ENCODE measurements at places on chromosomes 16 and 17.

GRCh38 chr17:12963505-12963904 lies 54.3 kb downstream of the ELAC2 start:
- no peak for DNase-seq

DNA sequence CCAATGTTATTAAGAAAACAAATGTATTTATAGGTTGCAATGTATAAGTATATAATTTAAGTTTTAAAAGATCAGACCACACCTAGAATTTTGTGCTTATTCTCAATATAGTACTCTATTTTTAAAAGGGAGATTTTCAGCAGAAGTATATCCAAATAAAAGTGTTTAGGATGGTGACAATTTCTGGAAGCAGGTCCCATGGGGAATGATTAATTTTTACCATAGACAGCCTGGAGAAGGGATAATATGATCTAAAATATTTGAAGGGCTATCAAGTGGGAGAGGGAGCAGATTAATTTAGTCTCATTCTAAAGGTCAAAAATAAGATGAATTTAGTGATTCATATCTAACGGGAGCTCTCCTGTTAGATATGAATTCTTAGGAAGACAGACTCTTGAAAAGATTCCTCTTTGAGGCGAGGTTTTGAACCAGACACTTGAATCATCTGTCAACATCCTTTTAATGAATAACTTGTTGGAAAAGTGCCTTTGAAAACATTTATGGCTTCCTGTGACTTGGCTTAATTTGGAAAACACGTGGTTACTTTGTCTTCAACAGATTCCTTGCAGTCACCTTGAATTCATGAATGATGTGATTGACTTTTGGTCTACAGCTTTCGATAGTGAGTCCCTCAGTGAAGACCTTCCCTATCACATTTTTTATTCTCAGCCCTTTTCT lies 29.3 kb upstream of the SMIM36 start:
- DNase-seq, result no peak

DNA sequence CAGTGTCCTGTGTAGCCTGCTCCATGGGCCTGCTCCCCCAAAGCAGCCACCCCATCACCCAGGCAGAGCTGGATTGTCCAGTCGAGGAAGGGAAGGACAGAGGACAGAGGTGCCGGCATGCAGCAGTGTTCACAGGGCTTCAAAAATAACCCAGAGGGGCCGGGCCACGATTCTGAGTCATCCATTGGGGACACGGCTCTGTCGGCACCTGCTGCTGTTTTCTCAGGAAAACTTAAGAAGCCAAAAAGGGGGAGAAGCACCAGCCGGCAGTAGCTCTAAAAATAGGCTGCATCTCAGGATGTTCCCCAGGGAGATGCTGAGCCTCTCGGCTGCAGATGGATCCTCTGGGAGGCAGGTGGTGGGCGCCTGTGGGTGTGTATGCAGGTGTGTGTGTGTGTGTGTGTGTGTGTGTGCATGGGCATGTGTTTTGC lies 1.6 kb downstream of the CA7 start:
- DNase-seq, result no peak

DNA sequence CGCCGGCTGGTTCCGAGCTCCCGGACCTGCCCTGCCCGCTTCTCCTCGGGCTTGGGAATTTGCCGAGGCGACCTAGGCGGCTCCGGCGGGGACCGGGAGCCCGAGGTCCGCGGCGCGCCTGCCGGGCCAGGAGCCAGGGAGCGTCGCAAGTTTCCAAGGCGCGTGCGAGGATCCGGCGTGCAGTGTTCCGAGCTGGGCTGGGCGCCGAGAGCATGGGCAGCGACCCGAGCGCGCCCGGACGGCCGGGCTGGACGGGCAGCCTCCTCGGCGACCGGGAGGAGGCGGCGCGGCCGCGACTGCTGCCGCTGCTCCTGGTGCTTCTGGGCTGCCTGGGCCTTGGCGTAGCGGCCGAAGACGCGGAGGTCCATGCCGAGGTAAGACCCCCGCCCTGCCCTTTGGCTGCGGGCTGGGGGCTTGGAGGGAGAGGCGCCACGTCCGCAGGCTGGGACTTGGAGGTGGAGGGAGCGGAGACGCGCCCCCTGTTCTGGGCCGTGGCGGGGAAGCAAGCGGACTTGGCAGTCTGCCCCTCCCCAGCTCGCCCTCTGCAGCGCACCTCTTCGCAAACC lies 668 bp downstream of the MMP15 start:
- no peak for DNase-seq

DNA sequence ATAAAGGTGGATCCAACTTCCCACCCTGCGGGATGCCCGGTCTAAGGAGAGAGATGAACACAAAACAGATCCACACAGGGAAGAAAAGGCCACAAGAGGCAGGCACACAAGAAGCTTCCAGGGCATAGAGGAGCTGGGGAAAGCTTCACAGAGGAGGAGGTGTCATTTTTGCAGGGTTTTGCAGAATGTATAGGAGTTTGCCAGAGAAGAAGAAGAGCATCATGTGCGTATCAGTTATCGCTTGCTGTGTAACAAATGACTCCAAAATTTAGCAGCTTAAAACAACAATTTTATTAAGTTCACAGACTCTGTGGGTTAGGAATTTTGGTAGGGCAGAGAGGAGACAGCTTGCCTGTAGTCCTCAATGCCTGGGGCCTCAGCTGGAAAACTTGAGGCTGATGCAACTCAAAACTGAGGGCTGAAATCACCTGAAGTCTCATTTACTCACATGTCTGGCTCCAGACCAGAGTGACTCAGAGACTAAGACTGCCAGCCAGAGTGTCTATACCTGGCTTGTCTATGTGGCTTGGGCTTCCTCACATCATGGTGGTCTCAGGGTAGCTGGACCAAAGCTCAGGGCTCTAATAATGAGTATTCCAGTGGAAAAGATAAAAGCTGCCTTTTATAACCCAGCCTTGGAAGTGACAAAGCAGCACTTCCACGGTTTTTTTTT lies 33.9 kb upstream of the ZNF423 start:
- DNase-seq, result no peak

- peak; percentile 48 for DNase-seq
Measured at GRCh38 chr17:79844869-79845600, 5.8 kb upstream of the CBX4 start.

GRCh38 chr17:78163881-78164747 lies 4.3 kb upstream of the SYNGR2 start:
- DNase-seq, result no peak

GRCh38 chr16:89020068-89020924 lies 43.3 kb upstream of the CBFA2T3 start:
- no peak for DNase-seq

- no peak for DNase-seq
Measured at GRCh38 chr16:81928975-81929374, 82.3 kb downstream of the SDR42E1 start.

DNA sequence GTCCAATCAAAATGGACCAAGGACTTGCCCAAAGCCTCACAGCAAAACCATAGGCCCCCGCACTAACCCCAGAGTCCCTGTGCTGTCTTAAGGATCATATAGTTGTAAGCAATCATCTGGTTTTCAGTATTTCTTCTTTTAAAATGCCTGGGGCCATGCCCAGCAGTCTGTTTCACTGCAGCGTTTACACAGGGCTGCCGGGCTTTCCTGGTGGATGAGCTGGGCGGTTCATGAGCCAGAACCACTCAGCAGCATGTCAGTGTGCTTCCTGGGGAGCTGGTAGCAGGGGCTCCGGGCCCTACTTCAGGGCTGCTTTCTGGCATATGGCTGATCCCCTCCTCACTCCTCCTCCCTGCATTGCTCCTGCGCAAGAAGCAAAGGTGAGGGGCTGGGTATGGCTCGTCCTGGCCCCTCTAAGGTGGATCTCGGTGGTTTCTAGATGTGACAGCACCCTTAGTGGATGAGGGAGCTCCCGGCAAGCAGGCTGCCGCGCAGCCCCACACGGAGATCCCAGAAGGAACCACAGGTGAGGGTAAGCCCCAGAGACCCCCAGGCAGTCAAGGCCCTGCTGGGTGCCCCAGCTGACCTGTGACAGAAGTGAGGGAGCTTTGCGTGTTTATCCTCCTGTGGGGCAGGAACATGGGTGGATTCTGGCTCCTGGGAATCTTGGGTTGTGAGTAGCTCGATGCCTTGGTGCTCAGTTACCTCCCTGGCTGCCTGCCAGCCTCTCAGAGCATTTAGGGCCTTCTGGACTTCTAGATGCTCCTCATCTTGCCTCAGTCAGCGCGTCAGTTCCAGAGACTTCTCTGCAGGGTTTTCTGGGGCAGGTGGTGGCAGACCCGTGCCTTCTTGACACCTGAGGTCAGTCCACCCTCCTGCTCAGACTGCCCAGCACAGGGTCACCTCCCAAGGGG lies 24.8 kb upstream of the STH start:
- DNase-seq, result no peak

GRCh38 chr17:63365366-63366240 lies 80.5 kb downstream of the CYB561 start:
- no peak for DNase-seq

DNA sequence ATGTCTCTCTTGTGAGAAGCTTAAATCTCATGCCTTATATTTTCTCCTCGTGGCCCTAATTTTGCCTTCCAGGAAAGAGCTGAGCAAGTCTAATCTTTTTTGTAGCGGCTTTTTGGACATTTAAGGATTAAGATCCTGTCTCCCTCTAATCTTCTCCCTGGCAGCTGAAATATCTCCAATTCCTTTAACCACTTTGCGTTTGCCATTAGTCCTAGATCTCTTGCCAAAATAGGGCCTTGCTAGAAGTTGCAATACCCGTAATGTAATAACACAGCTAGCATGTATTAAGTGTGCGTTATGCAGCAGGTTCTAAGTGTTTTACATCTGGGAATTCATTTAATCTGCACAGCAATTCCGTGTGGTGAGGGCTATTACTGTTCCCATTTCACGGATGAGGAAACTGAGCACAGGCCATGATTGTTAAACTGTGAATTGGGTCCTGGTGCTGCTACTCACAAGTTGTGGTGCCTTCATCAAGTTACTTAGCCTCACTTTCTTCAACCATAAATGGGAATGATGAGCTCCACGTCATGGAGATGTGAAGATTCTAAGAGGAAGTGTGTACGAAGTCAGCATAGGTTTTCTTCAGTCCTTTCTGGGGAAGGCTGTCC lies 198.9 kb upstream of the ASIC2 start:
- no peak for DNase-seq

DNA sequence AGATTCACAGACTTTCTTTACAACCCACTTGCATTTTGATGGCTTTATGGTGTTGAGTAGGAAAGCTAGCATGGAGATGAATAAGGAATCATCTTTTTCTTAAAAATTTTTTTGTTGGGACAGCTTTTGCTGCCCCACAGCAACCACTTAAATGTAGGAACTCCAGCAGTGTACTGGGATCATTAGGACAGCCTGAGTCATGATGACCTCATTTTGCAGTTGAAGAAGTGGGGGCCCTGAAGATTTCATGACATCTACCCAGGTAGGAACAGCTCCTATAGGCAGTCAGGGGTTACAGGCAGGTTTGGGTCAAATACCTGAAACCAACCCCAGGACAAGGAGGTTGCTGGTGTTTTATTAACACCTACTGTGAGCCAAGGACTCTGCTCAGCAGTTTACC lies 2.1 kb downstream of the METTL22 start:
- DNase-seq, result no peak

- DNase-seq, result no peak
Measured at GRCh38 chr16:74186561-74186971, 110.0 kb upstream of the PSMD7 start.

DNA sequence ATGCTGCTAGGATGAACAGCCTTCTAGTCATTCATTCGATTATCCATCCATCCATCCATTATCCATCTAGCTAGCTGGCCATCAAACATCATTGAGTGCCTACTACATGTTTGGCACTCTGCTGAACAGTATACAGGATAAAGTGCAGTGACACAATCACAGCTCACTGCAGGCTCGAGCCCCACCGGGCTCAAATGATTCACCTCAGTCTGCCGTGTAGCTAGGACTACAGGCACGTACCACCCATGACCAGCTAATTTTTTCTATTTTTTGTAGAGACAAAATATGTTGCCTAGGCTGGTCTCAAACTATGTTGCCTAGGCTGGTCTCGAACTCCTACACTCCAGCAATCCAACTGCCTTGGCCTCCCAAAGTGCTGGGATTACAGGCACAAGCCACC lies 50.0 kb downstream of the SSH2 start:
- no peak for DNase-seq

- no peak for DNase-seq
Measured at GRCh38 chr17:17693253-17694168, 12.3 kb downstream of the RAI1 start.

DNA sequence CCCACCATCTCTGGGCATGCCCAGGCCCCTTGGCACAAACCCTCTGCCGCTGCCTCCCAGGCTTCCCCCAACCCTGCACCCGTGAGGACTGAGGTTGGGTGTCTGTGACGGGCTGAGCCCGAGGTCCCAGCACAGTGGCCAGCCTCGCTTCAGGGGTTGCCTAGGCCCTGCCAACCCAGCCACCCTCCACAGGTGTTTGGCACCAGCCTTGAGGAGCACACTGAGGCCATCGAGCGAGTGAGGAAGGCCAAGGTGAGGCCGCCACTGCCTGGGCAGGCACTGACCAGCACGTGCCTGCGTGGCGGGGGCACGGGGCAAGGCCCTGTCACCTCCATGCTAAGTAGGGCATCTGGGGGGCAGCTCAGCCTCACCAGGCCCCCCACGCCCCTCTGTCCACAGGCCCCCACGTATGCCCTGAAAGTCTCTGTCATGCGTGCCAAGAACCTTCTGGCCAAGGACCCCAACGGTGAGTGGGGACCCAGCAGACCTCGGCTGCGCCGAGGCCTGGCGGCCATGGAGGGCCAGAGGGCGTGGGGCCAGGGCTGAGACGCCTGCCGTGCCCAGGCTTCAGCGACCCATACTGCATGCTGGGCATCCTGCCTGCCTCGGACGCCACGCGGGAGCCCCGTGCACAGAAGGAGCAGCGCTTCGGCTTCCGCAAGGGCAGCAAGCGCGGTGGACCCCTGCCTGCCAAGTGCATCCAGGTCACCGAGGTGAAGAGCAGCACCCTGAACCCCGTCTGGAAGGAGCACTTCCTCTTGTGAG lies 7.5 kb downstream of the BAIAP3 start:
- no peak for DNase-seq

- DNase-seq, result no peak
Measured at GRCh38 chr17:74051348-74051747, 152.1 kb upstream of the RPL38 start.

GRCh38 chr17:42241871-42242270 lies 34.3 kb downstream of the STAT5B start:
- no peak for DNase-seq

GRCh38 chr17:14158707-14159106 lies 78.0 kb downstream of the CDRT15 start:
- no peak for DNase-seq

- no peak for DNase-seq
Measured at GRCh38 chr17:47325176-47325575, 1.4 kb downstream of the EFCAB13 start.

DNA sequence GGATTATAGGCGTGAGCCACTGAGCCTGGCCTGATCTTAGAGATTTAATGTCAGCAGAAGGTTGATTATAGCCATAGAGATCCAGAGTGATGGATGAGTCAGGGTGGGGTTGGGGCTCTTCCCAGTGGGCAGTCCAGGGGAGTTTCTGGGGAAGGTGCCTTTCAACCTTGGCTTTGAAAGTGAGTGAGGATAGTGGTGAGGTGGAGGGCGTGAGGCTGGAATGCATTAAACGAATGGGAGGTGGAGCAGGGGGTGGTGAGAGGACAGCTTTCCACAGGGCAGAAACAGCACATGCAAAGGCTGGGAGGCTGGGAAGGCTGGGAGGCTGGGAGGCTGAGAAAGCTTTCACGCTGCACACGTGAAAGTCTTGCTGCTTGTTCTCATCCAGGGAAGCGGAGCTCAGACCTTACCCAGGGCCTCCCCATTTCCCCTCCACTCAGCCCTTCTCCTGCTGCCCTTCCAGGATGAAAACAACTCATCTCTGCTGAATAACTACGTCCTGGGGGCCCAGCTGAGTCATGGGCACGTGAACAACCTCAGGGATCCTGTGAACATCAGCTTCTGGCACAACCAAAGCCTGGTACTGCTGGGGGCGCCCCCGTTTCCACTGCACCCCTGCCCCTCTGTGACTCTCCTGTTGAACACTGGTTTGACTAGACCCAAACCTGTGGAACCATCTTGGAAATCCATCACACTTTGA lies 22.3 kb downstream of the ADGRG5 start:
- no peak for DNase-seq
